ENCODE measurements at places on chromosomes 2 and 18. TPM values are rescaled to one million over a fixed set of nuclear protein-coding genes. Genes with fewer than 3 reads are reported as not detected.

- DNase-seq: no peak
Measured at GRCh38 chr2:95313296-95314131, 16.4 kb downstream of the KCNIP3 start.

DNA sequence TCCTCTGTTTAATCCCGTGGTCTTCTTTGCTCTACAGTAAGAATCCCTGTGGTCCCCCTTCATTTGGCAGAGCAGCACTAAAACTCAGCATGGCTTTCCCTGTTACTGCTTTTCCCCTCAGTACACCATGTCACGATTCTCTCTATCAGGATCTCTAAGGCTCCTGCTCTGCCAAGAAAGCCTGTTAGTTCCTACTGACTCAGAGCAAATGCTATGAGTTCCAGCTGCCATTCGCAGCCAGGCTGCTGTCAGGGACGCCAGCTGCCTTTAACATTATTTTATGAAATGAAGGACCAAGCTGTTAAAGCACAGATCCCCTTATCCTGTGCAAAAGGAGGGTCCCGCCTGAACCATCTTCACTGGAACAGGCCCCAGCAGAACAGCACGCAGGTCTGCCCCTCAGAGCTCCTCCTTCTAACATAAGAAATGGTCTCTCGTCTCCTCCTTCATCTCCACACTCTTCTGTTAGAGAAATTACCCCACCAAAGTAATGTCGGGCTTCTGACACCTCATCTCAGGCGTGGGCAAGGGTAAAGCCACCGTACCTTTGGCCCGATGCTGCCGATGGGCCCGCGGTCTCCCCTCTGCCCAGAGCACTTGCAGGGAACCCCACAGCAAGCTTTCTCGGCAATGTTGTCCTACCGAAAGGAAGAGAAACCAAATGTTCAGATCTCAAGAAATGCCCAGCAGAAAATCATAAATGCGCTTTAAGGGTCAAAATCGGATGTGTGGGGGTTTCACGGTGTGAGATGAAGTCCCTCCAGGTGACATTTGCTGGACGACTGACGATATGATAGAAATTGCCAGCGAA is 52.6 kb downstream of the COL6A3 start:
- DNase-seq: no peak

DNA sequence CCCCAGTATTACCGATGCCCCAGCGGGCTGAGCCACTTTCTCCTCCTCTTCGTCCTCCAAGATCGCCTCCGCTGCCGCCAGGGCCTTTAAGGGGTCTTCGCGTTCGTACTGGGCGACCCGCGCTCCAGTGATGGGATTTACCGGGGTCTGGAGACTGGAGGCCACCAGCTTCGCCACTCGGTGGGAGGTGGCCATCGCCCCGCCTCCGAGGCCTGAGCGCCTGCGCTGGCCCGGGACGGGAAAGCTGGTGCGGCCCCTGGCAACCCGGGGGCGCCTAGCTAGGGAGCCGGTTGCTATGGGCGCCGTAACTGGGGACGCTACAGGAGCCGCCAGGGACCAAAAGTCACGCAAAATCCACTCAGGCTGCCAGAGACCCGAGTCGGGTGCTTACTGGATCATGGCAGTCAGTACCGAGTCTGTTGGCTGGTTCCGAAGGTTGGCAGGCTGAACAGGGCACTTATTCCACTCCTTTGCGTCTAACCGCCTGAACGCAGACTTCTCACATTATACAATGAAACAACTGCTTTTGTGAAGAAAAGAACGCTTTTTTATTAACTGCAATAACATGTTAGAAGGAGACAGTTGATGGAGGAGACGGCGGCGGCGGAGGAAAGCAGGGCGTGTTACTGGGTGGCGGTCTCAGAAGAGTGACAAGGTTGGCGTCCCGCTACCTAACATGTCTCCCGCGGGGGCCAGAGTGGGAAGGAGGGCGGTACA is at the start of gene FAM161A:
Gene FAM161A, minus strand, starts transcription at position 214 of the 717 bp plus-strand sequence. Its CDS starts 19 bp downstream, at position 195.
- peak; percentile 94 for DNase-seq

GRCh38 chr18:13696961-13697360 is 29.4 kb downstream of the FAM210A start:
- no peak for DNase-seq

DNA sequence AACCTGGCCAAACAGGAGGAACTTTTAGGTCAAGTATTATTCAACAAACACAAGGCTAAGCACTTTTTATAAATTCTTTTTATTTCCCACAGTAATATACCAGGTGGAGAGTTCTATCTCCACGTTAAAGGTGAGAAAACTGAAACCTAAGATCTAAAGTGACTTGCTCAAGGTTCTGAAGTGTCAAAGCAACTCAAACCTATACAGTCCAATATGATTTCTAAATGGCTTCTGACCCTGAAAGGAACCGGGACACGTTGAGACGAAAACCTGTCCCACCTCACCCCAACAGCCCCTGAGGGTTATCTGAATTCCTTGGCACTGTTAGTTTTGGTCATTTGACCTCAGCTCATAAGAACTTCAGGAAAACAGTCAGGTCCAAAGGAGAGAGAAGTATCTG is 814.5 kb upstream of the LRATD1 start:
- no peak for DNase-seq

Gene TSPYL6
- total RNA-seq: not detected

Gene GREB1
- 5.2 TPM for total RNA-seq

Gene RGPD3
- total RNA-seq: 0.38 TPM
